ENCODE measurements at places on chromosomes 1 and 21.

GRCh38 chr1:101178341-101178687, 58.5 kb upstream of the S1PR1 start:
- no peak for DNase-seq

DNA sequence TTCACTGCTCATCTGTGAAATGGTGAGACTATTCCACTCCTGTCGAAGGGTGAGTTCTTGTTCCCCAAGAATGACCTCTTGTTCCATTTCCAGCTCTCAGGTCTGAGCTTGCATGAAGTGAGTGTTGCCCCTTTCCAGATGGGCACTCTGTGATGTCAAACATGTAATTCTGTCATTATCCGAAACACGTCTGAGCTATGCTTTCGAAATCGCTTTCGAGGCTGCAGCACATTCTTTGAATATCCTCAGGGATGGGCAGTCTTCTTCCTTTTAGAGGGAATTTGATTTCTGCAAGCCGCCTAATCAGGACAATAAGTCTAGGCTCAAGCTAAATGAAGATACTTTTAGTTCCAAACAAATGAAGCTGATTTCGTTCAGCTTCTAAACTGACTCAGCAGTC, 15.1 kb downstream of the NFASC start:
- DNase-seq: no peak

DNA sequence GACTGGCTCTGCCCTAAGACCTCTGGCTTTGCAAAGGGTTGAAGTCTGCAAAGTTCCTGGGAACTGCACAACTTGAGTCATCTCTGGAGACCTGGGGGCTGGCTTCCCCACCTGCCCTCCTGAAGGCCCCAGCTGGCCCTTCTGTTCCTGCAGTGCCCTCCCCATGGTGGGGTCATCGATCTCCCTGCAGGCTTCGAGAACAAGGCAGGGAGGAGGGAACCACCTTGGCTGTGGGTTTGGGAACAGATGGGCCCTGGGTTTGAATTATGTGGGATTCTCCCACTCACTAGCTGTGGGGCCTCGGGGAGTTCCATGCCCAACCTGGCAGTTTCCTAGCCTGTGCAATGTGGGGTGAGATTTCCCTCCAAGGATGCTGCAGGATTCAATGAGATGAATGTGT, 310.2 kb downstream of the PTPRU start:
- DNase-seq: no peak

GRCh38 chr1:156281693-156282478, 739 bp downstream of the SMG5 start:
- DNase-seq: no peak

DNA sequence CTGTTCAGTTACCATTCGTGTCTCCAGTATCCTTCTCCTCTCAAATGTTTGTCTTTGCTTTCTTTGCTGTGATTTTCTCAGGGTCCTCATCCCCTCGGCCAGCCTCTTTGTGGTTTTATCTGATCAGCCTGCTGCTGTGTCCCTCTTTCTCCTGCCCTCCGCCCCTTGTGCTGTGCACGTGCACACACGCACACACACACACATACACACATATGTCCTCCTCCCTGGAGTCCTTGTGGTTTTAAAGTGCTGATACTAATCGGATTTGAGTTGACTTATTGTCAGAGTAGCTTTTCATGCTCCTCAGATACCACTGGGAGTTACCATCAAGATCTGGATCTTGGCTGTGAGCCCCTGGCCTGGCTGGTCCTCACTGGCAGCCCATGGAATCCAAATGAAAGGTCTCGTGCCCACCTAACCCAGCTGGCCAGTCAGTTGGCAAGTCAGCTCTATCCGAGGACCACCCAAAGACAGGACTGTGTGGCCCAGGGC, 34.1 kb downstream of the QSOX1 start:
- DNase-seq: no peak

Data from NCI-H1436 treated with DMSO at 0.1 percent for 48 hours (cell line).